C1 segment of cervical spinal cord (tissue), 14 donors: ENCODE measurements at places on chromosomes 12 and 14.

GRCh38 chr12:85644508-85644907 is 191.7 kb downstream of the RASSF9 start:
- DNase-seq: no peak

- no peak for DNase-seq
Observed at GRCh38 chr12:31752450-31752849, 23.6 kb upstream of the AMN1 start.

DNA sequence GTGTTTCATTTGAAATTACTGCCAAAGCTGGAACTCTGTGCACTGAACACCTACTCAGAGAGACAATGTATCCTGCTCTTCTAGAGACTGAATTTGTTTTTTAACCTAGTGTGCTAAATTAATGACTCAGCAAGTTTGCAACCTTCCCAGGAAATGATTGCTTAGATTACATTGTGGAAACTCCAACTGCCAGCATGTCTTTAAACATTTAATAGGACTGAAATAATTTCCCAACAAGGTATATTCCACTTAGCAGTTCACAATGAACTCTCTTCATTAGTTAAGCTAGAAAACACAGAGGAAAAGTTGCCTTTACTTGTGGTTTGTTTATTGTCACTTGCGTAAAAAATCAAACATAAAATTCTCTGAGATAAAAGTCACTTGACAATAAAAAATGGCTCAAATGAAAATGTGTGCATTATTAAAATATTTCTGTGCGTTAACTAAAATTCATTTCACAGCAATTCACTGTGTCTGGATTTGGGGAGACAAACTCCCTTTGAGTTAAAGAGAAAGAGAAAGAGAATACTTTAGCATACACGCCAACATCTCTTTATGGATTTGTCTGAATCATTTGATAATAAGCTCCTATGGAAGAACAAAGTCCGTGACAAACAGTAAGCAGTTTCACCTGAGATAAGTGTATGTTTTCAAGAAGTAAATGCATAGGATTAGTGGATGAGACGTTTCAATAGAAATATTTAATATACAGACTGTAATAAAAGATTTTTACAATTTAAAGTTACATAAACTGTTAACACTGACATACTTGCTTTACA is 284.0 kb downstream of the PRKD1 start:
- no peak for DNase-seq

- peak; percentile 90 for DNase-seq
Observed at GRCh38 chr12:1661553-1662335, 29.1 kb upstream of the ADIPOR2 start.

DNA sequence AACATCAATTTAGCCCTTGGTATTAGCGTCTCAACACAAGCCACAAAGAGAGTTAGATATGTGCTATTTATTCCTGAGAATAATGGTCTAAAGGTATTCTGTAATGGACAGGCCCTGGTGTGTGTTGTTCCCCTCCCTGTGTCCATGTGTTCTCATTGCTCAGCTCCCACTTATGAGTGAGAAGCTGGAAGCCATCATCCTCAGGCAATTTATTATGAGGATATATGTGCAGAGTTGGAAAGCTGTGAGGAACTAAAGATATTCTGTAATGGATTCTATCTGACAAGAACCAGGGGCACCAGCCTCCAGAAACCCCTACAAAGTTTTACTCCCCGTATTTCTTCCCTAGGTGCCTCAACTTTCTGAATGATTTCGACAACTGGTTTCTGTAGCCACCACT is 210.8 kb downstream of the GRIN2B start:
- DNase-seq: no peak

- DNase-seq: no peak
Observed at GRCh38 chr14:22908601-22909000, 10.3 kb downstream of the RBM23 start.

DNA sequence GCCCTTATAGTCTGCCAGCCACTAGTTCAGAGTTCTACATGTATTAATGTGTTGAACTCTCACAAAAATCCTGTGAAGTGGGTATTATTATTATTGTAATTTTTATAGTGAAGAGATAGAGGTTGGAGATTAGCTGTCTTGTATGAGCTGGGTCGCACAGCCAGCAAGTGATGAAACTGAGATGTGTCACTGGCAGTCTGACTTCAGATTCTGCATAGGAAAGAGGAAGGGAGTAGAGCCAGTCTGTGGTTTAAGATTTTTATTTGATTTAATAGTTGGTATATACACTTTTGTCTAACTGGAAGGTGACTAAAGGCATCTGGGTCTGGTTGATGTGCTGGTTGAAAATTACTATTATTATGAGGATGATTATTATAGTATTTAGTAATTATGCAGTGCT is 5.8 kb upstream of the FRS2 start:
- no peak for DNase-seq

GRCh38 chr12:46343118-46343852 is 29.3 kb downstream of the SLC38A2 start:
- DNase-seq: no peak

DNA sequence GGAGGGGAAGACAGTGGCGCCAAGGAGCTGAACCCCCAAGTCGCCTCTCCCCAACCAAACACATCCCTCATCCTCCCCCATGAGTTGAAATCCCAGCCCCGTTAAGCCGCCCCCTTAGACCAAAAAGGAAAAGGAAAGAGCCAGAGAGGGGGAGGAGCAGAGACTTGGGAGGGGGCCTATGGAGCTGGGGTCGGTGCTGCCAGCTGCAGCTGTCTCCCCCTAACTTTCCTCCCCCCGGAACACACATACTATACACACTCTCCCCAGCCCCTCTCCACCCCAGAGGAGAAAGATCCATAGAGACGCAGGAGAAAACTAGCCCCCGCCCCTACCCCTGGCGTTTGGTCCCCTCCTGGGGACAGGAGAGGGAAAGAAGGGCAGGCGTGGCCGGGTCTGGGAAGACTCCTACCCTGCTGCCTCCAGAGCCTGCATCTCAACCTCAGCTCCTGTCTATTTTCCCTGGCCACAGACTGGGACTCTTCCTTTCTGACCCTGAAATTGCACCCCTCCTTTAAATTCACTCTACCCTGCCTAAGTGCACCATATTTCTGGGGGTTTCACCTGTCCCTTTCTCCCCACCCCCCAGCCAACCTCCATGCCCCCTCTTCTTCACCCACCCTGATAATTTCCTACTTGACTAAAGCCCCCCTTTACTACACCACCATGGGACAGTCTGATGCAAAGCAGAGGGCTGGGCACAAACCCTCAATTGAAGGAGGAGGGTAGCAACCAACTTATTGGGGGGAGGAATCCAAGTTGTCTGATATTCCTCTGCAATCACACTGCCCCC is 1.7 kb upstream of the HOXC9 start:
- DNase-seq: no peak

DNA sequence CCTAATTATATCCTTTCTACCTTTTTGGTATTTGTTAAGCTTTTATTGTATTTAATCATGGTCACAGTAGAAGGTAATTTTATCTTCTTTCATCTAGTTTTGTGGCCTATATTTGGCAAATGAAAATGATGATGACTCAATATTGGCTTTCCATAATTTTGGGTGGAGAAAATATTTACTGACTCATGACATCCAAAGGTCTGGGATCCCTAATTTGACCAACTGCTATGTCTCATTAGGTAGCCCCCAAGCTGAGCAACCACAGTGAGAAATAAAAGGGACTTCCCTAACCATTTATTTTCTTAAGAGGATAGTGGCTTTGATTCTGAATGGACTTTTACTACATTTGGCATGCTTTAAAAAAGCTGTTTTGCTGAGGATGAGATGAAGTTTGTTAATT is 289.5 kb downstream of the RMST start:
- no peak for DNase-seq

DNA sequence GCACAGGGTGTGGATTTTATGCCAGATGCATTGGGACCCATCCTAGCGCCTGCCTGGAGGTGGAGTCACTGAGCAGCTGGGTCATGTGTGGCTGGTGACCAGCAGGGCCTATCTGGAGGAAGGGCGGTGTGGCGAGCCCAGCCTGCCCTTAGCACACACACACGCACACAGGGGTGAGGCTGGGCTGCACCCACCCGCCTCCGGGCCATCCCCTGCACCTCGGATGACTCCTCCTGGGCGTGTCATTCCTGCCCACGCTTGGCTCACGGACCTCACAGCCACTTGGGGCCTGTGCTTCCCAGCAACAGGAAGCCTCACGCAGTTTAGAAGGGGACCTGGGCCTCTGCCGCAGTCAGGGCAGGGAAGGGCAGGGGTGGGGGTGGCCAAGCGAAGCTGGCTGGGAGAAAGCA is 36.2 kb upstream of the FZD10 start:
- DNase-seq: no peak

DNA sequence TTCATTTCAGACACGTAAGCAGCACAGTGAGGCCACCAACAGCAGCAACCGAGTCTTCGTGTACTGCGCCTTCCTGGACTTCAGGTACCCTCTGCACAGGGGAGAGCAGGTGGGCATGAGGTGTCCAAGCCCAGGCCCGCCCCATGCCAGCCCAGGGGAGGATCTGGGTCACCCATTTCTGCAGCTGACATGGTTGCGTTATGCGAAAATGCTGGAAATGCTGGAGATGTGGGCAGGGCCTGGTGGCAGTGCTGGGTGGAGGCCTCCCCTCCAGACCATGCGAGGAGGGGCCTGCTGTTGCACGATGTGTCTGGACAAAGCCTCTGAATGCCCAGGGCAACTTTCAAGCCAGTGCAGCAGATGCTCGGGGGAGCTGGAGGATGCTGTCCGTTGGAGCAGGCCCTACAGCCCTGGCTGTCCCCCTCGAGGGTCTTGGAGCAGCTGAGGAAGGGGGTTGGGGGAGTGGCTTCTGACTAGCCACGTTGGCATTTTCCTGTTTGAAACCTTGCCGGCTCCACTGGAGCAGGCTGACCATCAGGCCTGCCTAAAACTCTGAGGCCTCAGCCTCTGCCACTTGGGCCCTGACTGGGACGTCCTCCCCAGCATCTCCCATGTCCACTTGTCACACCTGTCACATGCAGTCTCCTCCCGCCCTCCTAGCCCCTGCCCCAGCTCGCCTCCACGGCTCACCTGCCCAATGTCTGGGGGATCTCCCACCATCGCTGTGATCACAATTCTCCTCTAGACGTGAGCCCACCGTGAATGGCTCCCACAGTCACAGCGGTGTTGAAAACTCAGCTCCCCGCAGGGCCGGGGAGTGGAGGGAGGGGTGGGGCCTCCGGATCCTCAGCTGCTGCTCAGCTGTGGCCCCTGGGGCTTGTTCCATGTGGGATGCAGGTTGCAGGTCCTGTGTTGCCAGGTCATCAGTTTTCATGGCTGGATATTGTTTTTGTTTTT is 123.4 kb downstream of the ADGRD1 start:
- no peak for DNase-seq

GRCh38 chr12:7113389-7113871 is 4.4 kb upstream of the C1RL start:
- DNase-seq: no peak

GRCh38 chr12:105076098-105076497 is 8.2 kb downstream of the ALDH1L2 start:
- DNase-seq: no peak

DNA sequence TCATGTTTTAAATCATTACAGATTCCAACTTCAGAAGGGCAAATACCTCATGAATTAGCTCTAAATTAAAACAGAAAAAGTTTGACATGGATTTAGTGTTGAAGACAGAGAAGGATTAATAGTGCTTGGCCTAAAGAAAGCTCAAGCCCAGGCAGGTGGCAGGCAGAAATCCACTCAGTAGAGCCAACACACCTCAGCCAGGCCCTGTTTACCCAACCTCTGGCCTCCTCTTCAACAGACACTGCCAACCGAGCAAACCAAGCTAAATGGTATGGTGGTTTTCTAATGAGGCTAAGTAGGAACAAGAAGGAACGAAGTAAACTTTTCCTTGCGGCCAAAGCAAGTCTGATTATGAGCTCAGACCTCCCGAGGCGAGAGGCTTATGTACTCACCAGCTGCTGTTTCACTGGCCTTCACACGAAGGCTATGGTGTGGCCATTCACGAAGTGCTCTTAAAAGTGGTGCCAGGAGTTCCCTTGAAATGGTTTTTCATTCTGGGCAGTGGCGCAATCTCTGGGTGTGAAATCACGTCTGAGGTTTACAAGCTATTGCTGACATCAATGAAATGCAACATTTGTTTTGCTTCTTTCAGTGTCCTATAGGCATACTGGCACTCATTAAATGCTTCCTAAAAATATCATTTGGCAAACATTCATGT is 124.1 kb upstream of the LGR5 start:
- no peak for DNase-seq

GRCh38 chr12:111181143-111181726 is 187.7 kb downstream of the PHETA1 start:
- DNase-seq: no peak

- no peak for DNase-seq
Observed at GRCh38 chr12:33770652-33771051, 251.6 kb upstream of the ALG10 start.

DNA sequence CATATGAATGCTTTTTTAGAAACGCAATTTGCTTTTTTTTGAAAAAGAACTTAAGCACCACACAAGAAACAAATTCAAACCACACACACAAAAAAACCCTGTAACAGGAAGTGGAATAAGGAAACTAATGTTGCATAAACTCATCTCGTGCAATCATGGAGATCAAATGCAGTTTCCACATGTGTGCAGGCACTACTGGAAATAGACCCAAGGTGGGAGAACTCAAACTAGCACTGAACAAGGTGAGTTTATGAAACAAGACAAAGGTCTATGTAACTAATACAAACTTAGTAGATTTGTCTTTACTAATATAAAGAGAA is 17.5 kb downstream of the NIN start:
- no peak for DNase-seq

- no peak for DNase-seq
Observed at GRCh38 chr12:12209043-12209442, 57.8 kb downstream of the LRP6 start.

DNA sequence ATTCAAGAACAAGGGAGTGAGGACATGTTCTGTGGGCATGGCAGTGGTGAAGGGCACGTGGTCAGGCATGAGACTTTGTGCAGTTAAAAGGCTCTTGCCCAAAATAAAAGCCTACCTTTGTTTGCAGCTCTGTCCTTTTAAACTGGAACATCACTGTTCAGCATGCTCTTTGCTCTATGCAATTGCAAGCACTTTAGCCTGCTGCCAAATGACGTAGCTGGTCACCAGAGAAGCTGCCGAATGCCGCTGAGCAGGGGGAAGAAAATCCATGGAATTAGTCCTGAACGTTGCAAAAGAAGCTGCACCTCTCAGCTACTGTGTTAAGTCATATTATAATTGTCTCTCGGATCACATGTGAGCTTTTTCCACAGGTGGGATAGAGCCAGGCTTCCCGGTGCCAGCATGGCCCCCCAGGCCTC is 176.3 kb upstream of the DIO2 start:
- DNase-seq: peak; percentile 31

DNA sequence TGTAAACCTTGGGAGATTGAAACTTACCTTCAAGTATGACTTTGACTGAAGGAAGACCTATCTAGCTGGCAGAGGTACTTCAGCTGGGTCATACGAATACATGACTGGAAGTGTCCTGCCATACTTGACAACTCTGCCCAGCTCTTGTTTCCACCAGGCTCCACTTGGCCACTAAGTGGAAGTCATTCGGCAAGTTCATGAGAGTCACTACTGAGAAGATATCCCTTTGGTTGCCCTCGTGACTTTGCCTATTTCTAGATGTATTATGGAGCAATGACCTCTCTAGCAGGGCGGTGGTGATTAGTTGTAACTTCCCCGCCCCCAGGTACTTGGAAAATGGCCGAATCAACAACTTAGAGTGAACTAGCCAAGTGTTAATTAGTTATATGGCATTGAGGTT is 8.6 kb upstream of the CACNA1C start:
- no peak for DNase-seq

- no peak for DNase-seq
Observed at GRCh38 chr14:102761206-102761605, 16.0 kb upstream of the TRAF3 start.
